ENCODE measurements at places on chromosomes 12 and 14.

- DNase-seq, result no peak
Measured at GRCh38 chr14:101843665-101844064, 82.2 kb downstream of the PPP2R5C start.

- no peak for DNase-seq
Measured at GRCh38 chr14:56858422-56858821, 48.1 kb upstream of the OTX2 start.

- no peak for DNase-seq
Measured at GRCh38 chr12:132765361-132765760, 3.7 kb upstream of the ANKLE2 start.

DNA sequence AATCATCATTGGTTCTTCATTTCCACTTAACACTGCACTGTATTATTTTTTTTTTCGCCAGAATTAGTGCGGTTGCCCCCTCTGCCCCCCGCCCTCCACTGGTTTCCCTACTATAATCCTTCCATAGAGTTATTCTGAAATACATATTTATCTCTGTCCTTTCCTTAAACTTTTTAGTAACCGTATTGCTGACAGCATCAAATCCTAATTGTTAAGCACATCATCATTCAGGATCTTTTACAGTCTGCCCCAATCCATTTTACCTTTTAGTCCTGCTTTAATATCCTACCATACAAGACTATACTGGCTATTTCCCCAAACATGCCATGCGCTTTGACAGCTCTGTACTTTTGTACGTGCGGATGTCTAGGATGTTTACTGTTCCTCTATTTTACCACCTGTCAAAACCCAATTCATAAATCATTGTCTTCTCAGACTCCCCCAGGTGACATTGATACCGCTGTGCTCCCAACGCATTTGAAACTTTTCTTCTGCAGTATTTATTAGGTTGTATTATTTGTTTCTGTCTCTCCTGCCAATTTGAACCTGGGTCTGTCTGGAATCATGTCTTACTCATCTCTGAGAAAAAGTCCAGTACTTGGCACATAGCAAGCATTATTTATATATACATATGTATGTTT is 1.0 kb downstream of the FGFR1OP2 start:
- no peak for DNase-seq

- DNase-seq, result no peak
Measured at GRCh38 chr12:46492471-46493085, 120.0 kb upstream of the SLC38A2 start.

DNA sequence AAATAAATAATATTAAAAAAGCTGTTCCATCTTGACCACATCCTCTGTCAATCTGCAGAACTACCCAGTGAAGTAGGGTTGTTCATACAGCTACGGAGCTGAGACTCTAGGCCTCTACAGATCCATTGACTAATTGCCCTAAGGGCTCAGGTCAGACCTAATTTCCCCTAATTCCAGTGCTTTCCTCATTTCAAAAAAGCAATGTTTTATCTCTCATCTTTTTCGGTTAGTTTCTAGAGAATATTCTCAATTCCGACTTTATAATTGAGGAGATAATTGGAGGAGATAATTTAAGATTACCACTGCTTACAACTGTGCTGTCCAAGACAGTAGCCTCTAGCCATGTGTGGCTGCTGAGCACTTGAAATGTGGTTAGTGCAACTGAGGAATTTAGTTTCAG is 167.1 kb downstream of the KIF21A start:
- DNase-seq, result no peak

GRCh38 chr14:68968051-68968450 is 11.1 kb downstream of the ACTN1 start:
- DNase-seq, result no peak

- DNase-seq, result no peak
Measured at GRCh38 chr14:93789228-93790130, 1.2 kb upstream of the PRIMA1 start.

DNA sequence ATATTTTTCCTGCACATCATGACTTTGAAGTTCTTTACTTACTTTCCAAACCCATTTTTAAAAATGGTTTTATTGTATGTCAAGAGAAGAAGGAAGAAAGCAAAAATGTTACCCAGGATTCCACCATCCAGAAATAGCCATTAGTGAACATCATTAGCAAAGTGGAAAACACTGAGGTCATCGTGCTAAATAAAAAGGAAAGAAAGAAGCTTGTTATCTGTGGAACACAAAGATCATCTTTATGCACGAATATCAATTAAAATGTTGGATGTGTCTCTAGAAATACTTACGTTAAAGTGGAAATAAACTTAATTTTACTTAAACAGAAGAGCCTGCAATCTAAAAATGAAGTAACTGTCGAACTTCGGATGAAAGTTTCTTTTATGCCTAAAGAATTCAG is 27.3 kb downstream of the SFSWAP start:
- DNase-seq, result no peak

GRCh38 chr14:31440280-31440679 is 17.0 kb downstream of the DTD2 start:
- DNase-seq, result no peak

- DNase-seq, result no peak
Measured at GRCh38 chr12:56126732-56127239, 1.3 kb upstream of the ESYT1 start.

DNA sequence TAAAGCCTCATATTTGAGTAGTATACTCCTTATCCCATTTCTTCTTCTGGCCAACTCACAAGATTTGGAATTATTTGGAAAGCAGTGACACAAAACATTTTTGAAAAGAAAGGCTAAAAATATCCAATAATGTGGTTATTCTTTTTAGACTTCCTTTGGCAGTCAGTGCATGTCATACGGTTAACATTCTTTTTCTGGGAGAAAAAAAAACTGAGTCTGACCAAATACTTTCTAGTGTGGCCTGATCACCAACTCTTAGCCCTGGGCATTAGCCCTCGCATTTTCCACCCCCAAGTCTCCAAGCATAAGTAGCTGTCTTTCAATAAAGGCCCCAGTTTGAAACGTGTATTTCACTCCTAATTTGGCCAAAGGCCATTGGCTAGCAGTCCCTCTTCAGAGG is 5.9 kb downstream of the RASSF3 start:
- no peak for DNase-seq

DNA sequence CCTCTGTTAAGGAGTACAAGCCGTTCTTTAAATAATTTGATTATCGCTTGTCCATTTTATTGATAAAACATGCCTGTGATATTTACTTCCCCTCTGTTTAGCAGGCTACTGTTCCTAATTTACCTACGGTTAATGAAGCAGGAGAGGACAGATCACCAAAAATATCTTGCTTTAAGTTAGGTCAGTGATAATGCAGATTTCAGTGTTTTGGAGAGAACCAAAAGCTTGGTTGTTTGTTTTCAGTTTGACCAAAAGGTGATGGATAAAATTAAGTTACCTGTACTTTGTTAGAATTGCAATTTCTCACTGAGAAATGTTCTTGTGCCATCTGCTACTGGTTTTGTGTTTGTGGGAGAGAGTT is 958 bp downstream of the SPATS2 start:
- no peak for DNase-seq

DNA sequence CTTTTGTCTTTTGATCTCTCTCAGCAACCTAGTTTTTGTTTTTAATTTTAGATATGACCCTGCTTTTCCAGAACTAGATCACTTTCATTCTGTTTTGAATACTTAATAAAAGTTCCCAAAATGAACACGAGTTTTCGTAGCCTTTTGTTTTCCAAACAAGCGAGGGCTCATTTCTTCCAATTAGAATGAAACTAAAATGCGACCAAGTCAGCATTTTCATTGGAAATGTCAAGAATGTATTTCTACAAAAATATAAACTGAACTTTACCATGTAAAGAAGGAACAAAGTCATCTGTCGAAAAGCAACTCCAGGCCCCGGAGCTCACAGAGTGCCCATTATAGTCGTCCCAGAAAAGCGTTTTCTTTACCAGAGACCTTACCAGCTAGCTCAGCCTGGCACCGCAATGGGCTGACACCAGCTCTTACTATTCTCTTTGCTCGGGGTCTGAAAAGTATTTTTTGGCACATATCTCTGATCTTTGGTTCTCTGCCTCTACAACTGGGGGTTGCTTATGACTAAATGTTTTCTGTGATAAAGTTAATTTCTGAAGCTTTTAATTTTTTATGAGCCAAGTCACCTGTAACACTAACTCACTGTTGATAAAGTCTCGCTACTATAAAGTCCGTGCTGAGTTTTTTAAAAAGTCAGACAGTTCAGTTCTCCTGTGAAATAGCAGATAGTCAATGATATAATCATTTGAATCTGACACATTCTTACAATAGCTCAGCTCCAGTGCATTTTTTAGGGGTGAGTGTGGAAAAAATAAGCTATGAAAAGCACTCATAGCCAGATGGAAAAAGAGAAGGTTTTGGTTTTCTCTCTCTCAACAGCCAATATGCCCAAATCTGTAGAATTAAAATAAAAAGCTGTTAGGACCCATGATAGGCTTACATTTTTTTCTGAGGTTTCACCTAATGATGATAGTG is 43.4 kb downstream of the SAMD4A start:
- no peak for DNase-seq

DNA sequence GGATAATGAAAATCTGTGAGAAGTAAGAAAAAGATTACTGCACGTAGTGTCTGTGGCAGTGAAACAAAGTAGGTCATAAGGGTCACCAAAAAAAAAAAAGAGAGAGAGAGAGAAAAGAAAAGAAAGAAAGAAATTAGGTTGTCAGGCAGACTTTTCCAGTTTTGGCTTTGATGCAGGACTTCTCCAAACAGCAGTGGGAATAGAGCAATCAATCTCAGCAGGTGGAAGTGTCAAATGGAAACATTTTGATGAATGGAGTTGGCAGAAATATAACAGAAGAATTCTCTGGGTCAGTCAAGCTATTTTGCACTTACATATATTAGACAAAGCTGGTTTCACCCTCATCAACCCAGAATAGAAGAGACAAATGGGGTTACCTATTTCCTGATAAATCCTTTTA is 745.8 kb downstream of the SLC6A15 start:
- no peak for DNase-seq

DNA sequence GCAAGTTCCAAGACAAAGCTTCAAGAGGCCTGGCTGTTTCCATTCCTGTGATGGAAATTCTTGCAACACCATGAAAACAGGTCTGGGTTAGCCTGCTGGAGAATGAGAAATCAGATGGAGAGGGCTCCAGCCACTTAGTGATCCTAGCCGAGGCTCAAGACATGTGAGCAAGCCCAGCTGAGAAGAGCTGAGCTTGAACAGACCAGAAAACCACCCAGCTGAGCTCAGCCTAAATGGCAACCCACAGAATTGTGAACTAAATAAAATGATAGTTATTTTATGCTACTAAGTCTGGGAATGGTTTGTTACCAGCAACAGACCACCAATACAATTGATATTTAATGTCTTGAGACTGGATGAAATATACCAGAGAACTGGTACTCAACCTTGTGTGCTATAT is 494.5 kb downstream of the RMST start:
- no peak for DNase-seq

DNA sequence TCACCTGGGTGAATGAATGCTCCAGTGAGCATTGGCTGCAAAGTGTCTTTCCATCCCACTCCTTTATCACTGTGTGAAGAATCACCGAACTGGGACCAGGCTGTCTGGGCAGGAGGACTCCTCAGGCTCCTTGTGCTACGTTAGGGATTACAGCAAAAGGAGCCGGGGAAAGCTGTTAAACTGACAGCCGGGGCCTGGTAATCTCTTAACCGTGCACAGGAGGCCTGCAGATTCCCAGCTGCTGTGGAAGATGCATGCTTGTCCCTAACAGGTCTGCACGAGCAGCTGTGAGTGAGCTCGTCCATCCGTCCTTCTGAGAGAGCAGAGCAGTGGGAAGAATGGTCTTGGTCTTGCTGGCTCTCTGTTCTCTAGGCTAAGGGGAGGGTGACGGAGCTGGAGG is 231.5 kb downstream of the AACS start:
- no peak for DNase-seq

- no peak for DNase-seq
Measured at GRCh38 chr12:68290126-68290525, 36.7 kb upstream of the IL22 start.

GRCh38 chr12:111057701-111058425 is 137.5 kb upstream of the MYL2 start:
- DNase-seq, result no peak

DNA sequence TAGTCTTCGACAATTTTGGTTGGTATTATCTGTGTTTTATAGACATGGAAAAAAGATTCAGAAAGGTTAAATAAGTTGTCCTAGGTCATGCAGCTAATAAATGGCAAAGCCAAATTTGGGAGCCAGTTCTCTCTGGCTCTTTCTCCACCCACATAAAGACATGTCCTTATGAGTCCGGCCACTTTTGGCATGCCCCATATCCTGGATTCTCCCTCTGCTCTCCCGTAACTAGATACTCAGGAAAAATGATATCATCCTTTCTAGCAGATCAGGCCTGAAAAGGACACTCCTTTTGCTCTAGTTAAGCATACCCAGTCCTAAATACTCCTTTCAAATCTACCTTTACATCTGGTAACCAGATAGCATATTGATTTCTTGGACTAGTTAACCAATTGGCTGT is 64.4 kb downstream of the TTLL5 start:
- no peak for DNase-seq

DNA sequence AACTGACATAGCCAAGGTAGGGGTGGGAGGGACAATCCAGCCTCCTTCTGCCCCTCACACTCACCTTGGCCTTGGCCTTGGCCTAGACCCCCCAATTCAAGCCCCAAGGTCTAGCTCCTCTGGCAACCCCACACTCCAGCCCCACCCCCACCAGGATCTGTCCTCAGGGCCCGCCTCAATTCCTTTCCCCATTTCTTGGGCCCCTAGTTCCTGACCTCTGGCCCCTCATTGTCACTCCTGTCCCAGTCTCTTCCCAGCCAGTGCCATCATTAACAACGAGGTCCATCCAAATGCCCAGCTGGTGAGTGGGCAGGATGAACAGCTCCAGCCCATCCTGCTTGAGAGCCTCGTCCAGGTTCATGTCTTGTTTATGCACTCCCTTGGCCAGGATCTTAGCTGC is 6.8 kb upstream of the GDF11 start:
- DNase-seq, result no peak

GRCh38 chr14:96626916-96627315 is 124.7 kb downstream of the PAPOLA start:
- no peak for DNase-seq

GRCh38 chr12:16198884-16199283 is 78.6 kb downstream of the SLC15A5 start:
- DNase-seq, result no peak

- no peak for DNase-seq
Measured at GRCh38 chr14:102461490-102462338, 47.9 kb downstream of the ANKRD9 start.

DNA sequence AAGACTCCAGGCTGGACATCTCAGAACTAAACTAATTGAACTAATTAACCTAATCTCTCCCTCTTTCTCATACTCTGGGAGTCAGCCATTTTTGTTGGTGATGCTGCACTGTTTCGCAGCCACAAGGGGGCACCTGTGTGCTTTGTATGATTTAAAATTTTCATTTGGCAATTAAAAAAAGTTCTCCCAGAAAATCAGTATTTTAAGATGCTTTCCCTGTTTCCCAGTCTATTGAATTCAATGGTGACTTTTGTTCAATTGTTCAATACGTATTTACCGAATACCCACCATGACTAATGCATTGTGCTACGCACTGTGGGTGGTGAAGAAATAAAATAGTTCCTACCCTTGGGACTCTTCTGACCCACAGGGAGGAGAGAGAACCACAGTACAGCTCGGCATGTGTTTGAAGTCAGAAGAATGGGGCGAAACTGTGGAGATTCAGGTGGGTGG is 63.7 kb downstream of the ZNF664 start:
- DNase-seq, result no peak
